ENCODE measurements at places on chromosomes 6 and 20. TPM values are rescaled to one million over a fixed set of nuclear protein-coding genes. Genes with fewer than 3 reads are reported as not detected.

NR2E1 gene
- total RNA-seq: not detected

DEF6 gene
- 0.65 TPM for total RNA-seq

PXDC1 gene
- total RNA-seq: 103 TPM

MOCS1 gene
- 8.1 TPM for total RNA-seq

PPIL6 gene
- 0.60 TPM for total RNA-seq

IYD gene
- total RNA-seq: not detected

PAK5 gene
- not detected for total RNA-seq

ETV7 gene
- total RNA-seq: 0.22 TPM

BPIFB1 gene
- total RNA-seq: not detected

NCR2 gene
- not detected for total RNA-seq

GGTLC1 gene
- not detected for total RNA-seq

GRM1 gene
- under 0.01 TPM for total RNA-seq

DNA sequence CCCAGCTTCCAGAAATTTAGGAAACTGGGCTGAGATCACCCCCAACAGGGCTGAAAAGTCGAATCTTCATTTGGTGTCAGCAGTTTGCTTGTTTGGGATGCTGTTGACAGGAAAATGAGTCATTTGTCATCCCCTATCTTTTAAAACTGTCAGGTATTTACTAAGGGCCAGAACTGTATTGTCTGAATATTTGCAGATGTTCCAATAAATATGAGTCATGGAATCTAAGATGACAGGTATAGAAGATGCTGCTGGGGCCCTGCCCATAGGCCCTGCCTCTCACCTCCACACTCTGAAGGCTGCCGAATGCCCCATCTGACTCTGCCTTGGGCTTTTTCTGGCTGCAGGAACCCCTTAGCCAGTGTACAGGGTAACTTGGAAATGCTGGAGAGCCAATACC lies 3.9 kb downstream of the ETV7 start:
- DNase-seq: no peak

- DNase-seq: peak; percentile 11
These were observed 251.8 kb upstream of the CITED2 start for GRCh38 chr6:139625998-139626975.

DNA sequence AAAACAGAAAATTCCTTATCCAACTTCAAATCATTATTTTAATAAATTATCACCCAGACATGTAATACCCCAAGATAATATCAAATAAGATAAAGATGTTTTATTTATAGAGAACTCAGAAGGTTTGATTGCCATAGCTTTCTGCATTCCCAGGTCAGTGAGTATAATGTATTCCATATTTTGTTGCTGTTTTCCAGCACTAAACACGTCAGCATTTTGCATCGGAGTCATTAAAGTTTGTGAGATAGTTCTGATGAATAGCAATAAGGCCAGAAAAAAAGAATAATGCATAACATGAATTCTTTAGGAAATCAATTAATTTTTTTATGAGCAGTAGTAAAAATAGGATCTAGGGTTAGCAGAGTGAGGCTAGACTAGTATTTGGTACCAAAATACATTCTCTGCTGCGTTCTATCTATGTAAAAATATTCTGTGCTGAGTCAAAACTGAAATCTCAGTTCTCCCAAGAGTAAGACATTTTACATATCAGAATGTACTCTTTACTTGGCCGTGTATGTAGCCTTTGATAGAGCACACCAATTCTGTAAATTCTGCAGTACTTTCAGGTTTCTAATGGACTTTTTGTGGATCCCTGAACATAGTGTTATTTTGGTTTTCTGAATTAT lies 269.9 kb upstream of the AGPAT4 start:
- DNase-seq: no peak

GRCh38 chr6:138736640-138737039 lies 36.9 kb upstream of the CCDC28A start:
- no peak for DNase-seq

GRCh38 chr20:830011-830521 lies 3.4 kb upstream of the FAM110A start:
- no peak for DNase-seq

DNA sequence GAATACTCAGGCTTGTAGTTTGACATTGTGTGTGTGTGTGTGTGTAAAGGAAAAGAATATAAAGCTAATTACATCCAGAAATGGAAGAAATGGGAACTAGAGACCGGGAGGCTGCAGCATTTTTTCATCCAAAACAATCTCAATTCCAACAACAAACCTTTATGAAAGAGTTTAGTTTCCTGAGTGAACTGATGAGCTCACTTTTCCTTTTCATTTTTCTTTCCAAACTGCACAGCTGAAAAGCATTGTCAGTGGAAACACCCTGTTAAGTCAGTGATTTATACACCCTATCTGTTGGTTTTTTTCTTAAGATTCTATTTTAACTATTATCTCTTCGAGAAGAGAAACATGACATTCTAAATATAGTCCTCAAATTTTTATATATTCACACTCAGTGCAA lies 130.9 kb downstream of the RFPL4B start:
- DNase-seq: no peak

DNA sequence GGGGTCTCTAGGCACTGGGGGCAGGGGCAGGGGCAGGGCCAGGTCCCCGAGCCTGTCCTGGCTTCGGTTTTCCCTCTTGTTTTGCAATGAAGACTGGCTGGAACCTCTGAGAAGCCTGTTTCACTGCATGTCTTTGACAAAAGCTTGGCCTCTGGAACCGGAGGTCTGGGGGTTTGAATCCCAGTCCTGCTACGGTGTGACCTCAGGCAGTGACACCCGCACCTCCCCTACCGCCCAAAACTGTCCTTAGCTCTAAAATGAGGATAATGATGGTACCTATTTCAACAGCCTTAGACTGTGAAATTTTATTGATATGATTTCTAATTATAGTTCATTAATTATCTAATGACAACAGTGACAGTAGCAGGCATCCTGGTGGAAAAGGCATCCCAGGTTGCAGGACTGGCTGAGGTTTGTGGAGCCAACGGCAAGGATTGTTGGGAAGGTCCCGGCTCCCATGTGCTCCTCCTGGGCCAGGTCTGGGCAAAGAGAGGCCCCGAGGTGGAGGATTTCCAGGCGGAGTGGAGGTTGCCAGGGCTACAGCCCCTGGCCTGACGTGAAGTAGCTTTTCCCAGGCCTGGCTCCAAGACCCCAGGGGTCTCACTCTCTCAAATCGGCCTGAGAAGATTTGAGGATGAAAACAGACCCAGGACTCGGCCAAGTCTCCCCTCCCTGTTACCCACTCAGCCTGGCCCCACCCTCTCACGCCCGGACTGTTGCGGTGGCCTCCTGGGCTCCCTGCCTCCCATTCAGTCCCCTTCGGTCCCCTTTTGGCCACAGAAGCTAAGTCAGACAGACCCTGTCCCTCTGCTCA lies 57.9 kb downstream of the SNAI1 start:
- no peak for DNase-seq

DNA sequence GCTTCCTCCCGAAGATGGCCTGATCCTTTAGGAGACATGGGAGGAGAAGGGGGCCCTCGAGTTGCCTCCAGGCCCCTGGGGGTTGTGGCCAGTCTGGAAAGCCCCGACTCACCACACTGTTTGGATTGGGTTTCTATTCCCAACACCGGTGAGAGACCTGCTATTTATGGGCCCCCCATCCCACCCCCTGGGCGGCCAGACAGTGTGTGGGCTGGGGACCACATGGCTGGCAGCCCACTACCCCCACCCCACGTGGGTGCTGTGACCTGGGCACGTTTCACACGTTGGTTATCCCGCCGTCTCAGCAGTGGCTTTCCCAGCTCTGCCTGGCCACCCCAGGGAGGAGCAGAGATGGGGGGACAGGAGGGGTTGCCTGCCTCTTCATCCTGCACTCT lies 116.1 kb downstream of the VEGFA start:
- DNase-seq: no peak

DNA sequence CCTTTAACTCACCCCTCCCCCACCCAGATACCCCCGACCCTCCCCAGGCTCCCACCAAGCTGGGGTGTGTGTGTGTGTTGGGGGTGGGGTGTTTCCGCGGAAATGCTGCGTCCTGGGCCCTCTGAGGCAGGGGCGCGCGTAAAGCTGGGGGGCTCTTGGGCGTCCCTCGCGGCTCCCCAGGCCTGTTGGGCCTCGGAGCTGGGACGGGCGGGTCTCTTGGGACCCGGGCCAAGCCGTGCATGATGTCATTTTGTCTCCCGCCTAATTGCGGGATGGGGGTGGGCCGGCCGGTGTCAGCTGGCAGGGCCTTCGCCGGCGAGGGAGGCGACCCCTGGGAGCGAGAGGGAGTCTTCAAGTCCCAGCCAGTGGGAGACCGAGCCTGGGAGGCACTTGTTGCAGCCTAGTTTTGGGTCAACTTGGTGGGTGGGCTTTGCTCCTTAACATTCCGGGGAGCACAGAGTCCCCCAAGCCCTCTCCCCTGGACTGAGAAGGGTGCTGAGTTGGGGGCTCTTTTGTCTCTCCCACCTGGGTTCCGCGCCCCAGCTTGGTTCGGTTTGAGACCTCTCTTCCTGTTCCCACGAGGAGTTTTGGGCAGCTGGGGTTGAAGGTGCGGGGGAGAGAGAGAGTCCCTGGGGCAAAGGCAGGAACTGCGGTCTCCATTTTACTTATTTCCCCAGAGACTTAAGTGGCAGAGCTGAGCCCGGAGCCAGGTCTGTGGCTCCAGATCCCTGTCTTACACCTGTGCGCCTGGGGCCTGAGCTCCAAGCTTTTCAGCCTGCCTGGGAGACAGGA lies 623 bp downstream of the MYBL2 start:
- DNase-seq: no peak

DNA sequence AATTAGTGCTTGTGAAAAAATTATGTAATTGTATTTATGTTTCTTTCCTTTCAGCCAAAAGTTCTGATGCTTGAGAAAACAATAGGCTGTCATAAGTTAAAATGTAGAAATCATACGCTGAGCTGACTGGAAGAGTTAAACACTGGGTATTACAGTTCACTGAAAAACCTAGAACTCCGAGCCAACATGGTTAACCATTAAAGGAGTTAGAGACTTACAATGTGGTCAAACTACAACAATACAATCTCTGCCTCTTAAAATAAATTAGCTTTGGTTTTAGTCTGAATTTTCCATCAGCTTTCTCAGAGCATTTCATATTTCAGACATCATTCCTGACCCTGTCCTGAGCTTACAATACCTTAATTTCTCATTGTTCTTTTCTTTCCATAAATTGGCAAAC lies 91.0 kb downstream of the COL12A1 start:
- DNase-seq: no peak

DNA sequence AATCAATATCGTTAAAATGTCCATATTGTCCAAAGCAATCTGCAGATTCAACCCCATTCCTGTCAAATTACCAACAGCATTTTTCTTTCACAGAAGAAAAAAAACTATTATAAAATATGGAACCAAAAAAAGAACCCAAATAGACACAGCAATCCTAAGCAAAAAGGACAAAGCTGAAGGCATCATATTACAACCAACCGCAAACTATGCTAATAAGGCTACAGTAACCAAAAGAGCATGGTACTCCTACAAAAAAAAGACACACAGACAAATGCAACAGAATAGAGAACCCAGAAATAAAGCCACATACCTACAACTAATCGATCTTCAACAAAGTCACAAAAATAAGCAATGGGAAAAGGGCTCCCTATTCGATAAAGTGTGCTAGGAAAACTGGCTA lies 49.2 kb downstream of the RNGTT start:
- DNase-seq: no peak

DNA sequence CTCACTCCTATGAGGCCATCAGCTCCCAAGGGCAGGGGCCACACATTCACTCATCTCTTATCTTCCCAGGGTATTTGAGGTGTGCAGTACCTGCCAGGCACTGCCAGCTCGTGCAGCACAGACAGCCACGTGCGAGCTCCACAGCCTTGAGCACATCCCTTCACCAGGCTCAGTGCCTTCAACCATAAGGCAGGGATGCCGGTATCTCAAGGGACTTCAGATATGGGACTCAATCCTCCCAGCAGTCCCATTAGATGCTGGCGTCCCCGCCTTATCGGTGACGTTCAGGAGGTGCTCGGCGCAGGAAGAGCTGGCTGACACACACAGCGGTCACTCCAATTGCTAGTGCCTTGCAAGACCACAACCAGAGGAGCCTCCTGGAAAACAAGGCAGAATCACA lies 47.0 kb downstream of the EZR start:
- DNase-seq: no peak

- DNase-seq: no peak
These were observed 311.5 kb upstream of the ID4 start for GRCh38 chr6:19525673-19526072.

GRCh38 chr6:506508-506907 lies 115.0 kb downstream of the IRF4 start:
- DNase-seq: no peak

GRCh38 chr20:3128275-3128984 lies 31.2 kb downstream of the FASTKD5 start:
- DNase-seq: no peak

DNA sequence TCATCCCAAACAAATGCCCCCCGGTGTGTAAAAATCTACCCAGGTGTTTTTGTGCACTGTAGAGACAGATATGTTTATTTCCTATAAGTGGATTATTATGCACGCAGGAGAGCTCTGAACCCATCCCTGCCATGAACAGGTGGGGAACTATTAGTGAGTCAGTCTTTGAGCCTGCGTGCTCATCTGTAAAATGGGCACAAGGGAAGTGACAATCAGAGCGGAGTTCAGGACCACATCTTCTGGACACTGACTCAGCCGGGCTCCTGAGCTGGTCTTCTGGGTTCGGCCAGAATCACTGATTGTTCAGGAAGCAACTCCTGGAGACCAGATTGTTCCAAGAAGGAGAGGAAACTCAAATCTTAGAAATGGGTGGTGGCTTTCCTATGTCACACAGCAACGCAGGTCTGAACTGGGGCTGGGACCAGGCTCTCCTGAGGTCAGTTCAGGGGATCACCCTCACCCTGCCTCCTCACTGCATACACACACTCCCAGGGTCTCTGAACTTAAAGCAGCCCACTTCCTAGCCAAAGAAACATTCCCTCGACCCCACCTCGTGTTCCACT lies 27.3 kb upstream of the TGM2 start:
- DNase-seq: no peak

GRCh38 chr20:61742097-61742825 lies 323.4 kb downstream of the TAF4 start:
- no peak for DNase-seq

DNA sequence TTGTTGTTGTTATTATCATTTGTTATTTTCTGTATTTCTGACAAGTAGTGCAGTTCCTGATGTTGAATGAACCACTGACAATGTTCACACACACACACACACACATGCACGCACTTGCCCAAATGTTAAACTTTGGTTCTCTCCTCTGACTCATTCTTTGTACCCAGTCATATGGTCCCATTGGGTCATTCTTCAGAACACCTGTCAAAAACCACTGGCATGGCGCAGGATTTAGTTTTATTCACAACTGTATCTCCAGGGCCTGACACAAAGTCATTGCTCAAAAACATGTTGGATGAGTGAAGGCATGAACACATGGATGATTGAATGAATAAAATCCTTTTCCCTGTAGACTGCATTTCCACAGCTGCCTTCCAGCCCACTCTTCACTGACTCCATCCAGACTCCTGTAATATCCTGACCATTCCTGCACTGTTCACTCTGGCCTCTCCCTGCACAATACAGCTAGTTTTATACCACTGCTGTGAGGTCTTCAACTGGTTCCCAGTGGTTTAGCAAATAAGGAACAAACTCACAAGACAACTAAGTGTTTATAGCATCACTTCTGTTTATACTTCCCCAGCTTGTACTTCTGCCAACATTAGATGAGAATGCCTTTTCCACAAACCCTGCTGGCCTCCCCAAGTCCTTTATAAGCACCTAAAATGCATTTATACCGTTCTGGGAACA lies 6.9 kb upstream of the CST11 start:
- DNase-seq: no peak
